ENCODE measurements at places on chromosomes 6 and 20. TPM values are rescaled to one million over a fixed set of nuclear protein-coding genes. Genes with fewer than 3 reads are reported as not detected.
A peak's percentile ranks its signal among the peaks of the same experiment; 100 is the strongest.

GRCh38 chr6:140076105-140076504 is 701.7 kb upstream of the CITED2 start:
- no peak for DNase-seq

POLR1H gene
- 18.3 TPM for total RNA-seq

HAO1 gene
- not detected for total RNA-seq

DNA sequence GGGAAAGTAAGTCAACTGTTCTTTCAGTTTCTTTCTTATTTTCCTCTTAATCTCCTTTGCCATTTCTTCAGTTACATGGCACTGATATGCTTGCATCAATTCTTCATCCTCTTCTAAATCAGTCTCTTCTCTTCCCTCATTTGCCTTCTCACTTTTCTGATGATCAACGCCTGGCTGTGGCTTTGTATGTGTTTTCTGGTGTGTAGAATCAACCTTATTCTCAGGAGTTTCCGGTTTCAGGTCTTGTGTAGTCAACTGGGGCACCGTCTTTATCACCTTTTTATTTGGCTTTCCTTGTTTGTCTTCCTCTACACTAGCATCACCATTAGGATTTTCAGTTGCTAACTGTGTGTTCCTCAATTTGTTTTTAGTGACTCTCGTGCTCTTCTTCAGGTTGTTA is 31.6 kb downstream of the AHI1 start:
- DNase-seq = no peak

ZKSCAN3 gene
- total RNA-seq = 2.6 TPM

PFDN4 gene
- total RNA-seq = 1,207 TPM

PBOV1 gene
- not detected for total RNA-seq

DNA sequence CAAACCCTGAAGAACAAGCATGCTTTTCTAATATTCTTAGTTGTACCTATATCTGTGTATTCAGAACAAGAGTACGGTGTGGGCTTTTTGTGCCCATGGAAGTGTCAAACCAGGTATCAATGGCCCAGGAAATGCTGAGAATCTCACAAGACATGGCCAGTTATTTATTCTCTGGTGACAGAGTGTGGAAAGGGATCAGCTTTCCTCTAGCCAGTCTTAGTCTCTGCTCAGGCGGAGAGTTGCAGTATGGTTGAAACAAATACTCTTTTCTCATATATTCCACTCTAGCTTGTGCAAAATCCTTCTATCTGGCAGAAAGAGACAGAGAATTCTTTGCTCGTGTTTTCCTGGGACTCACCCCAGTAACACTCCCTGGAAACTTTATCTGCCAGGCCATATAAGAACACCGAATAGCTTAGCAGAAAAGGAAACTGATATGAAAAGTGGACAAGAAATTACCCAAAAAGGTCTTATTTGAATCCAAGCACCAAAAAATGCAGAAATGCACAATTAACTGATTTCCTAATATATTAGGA is 173.3 kb upstream of the RSPO3 start:
- DNase-seq = no peak

DNA sequence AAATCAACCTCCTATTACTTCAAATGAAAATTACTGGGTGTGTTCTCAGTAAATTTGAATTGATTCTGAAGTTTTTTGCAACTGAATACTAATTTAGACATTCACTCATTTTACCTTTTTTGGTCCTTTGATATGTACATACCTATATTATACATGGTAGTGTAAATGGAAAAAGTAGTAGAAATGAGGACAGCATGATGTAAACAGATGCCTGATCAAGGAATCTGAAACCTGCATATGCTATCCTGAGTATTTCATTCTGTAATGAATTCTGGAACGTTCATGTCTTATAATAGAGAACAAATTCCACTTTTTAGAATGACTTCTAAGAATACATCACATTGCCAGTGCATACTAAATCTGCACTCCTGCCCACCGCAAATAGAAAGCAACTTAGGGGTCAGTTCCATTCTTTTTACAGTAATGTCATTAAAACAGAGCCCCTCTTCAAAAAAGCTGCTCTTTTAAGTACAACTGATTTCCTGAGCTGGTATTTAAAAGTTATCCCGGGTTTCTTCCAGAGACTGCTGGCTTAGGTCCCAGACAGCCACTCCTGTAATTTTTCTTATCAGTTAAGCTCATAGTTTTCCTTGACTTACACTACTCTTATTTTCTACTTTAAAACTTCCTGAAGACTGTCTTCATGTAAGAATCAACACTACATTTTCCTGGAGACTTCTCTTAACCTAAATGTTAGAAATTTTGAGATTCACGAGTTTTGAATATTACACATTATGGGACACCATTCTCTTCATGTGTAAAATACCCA is 48.4 kb downstream of the MAP3K7 start:
- peak; percentile 77 for DNase-seq

DNA sequence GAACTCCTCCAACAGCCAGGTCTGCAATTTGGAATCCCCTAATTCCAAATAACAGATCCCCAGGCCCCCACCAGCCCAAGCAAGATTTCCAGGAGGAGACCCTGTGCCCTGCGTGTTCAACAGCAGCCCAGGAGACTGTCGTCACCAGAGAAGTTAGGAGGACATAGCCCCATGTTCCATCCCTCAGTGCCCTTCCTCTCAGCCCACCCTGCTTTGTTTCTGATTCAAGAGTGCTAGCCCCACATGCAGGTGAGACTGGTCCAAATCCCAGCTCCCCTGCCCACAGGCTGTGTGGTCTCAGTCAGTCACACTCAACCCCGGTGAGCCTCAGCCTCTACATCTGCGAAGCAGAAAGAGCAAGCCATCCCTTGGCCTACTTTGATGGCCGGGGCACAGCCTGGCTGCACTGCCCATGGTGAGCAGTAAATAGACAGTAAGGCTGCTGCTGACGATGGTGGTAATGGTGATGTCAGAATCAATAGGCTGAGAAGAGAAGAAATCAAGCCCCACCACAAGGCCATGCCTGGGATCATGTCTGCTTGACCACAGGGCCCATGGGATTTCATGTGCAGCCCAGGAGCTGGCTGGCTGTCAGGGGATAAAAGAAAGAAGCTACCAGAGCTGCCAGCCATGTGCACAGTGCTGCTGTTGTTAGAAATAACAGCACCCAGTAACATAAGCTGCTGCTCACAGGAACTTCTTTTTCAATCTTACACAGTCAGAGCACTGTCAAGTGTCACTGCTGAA is 51.5 kb upstream of the NXT1 start:
- DNase-seq = peak; percentile 41

SIGLEC1 gene
- total RNA-seq = 0.08 TPM

DNA sequence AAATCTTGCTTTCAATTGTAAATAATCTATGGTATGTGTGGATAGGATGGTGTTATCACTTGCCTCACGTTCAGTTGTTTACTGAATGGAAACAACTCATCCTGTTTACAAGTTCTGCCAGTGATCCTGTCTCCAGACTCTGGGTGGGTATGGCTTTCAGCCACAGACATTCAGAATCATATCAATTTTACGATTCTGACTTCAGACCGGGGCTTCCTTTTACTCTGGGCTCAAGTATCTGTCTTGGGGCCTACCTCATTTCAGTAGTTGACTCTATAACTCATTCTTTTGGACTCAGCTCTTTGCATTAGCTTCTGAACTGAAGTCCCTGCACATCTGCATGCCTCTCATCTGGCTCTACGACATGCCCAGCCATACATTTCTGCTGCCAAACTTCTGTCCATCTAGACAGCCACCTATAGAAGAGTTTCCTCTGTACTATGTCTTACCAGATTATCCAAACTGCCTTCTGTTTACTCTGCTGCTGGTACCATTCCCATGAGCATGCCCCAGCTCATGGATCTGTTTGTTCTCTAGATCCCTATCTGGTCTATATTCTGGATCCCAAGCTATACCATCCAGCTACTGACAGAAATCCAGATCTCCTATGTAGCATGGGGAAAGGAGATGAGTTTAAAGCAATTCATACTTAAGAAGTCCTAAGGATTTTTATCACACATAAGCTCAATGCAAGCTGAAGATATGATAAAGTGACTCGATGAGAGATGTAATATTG is 34.3 kb downstream of the FYN start:
- DNase-seq = no peak
